ENCODE measurements at places on chromosomes 6 and 20. TPM values are rescaled to one million over a fixed set of nuclear protein-coding genes. Genes with fewer than 3 reads are reported as not detected.

DNA sequence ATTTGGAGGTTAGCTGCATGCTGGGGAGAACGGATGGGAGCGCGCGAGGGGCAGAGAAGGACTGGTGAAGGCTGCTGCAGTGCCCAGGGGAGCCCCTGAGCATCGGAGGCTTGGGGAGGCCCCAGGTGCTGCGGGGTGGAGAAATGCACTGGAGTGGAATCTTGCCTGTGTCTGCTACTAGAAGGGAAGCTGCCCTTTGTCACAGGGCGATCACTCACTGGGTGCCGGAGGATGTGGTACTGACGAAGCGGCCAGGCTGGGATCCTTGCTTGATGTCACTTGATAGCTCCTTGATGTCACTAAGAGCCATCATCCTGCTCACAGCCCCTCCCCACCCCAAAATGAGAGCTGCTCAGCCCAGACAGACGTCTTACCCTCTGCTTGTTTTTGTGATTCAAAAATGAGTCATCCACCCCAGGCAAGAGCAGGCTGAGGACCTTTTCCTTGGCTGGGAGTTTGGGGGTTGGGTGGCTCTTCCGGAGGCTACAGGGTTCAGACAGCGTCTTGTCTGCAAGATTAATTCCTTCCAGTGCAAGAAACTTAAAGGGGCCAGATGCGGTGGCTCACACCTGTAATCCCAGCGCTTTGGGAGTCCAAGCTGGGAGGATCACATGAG lies 62.6 kb upstream of the PMEPA1 start:
- no peak for DNase-seq

DNA sequence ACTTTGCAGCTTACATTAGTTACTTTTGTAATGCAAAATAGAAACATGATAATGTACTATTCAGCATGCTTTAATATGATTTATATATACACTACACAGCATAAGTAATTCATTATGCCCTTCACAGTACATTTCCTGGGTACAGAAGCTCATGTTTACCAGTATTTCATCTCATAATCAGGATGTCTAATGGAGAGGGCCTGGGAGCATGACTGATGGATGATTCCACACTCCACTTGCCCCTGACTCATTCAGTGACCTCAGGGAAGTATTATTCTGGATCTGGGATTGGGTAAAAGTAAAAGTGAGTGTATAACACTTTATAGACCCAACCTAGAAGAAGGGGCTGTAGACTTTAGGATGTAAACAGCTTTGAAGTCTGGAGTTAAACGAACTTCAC lies 31.4 kb upstream of the BACH2 start:
- no peak for DNase-seq

- no peak for DNase-seq
Measured at GRCh38 chr6:16705081-16705993, 55.9 kb downstream of the ATXN1 start.

DNA sequence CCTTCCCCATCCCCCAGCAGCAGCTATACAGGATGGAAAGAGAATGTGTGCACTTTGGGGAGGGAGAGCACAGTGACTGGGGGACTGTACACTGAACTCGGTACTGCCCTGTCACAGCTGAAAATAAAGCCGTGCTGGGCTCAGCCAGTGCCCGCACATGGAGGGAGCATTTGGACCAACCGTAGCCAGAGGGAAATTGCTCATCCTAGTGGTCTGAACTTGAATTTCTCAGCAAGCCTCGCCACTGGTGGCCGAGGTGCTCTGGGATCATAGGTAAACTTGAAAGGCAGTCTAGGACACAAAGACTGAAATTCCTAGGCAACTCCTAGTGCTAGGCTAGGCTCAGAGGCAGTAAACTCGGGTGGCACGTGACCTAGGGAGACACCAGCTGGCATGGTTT lies 61.0 kb downstream of the DZANK1 start:
- DNase-seq: no peak

GRCh38 chr6:15401120-15401519 lies 155.3 kb downstream of the JARID2 start:
- DNase-seq: no peak

Gene HMGN4
- 29.0 TPM for total RNA-seq

Gene SPEF1
- 0.14 TPM for total RNA-seq

DNA sequence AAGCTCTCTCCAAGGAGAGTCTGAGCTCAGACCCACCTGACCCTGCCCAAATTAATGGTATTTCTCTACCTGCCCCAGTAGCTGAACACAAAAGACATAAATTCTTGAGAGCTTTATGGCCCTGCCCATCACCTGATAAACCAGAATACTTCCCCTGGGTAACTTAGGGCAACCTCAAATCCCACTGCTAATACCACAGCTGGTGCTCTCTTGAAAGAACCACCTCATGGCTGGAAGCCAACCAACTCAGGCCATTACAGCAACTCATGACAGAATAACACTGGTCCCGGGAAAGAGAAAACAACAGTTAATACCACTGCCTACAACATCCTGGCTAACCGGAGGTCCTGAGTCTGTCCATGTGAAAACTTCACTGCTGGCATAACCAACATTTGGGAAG lies 328.6 kb downstream of the NKAIN2 start:
- no peak for DNase-seq

DNA sequence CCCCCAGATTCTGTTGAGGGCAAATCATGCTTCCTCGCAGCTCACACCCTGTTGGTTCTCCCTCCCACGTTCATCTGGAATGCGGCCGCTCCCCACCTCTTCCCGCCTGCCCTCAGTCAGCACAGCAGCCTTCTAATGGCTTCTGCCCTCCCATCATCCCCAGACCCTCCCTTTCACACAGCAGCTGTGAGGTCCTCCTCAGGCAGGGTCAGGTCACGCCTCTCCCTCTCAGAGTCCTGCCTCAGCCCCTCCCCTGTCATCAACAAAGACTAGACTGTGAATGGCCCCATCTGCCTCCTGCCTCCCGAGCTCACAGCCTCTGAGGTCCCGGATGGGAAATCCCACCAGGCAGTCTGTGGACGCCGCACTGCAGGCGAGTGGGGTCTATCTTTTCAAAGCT lies 7.9 kb upstream of the BHLHE23 start:
- DNase-seq: no peak

Gene TSPO2
- total RNA-seq: not detected

- DNase-seq: no peak
Measured at GRCh38 chr6:16168858-16169257, 40.0 kb downstream of the MYLIP start.

- peak; percentile 48 for DNase-seq
Measured at GRCh38 chr20:64224351-64225170, 31.0 kb upstream of the PCMTD2 start.

GRCh38 chr20:53387983-53388675 lies 205.5 kb downstream of the ZNF217 start:
- DNase-seq: no peak

DNA sequence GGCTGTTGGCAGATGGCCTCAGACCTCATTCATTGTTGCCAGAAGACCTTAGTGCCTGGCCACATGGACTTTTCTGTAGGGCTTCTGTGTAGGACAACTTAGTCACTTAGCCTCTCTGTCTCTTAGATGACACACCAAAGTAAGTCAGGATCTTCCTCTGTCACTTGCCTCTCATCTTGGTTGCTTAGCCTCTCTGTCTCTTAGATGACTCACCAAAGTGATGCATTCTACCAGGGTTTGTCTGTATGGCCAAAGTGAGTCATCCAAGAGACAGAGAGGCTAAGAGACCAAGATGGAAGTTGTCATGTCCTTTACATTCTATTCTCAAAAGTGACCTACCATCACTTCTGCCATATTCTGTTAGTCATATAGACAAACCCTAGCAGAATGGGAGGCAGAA lies 255.9 kb upstream of the DEFB112 start:
- no peak for DNase-seq

- DNase-seq: peak; percentile 93
Measured at GRCh38 chr20:23049201-23050075, at the start of gene THBD. Gene THBD, minus strand, starts transcription at chr20:23049672. Its CDS starts 168 bp downstream, at chr20:23049504.
